GOT3 (cell line): ENCODE measurements at places on chromosomes 11 and 22.

DNA sequence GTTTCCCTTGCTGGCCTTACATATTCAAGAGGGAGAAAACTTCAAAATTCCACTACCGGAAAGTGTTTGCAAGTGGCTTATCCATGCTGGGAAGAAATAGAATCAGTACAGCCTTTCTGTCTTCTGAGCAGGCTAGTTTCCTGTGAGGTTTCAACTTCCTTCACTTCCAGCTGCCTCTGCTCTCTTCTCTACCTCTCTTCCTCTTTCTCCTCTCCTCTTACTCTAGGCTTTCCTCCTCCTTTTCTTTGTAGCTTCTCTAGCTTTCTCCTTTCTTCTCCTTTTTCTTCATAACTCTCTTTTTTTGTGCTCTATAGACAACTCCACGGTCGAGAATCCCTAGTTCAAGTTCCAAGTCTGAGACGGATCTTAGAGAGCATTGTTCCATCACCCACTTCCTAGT, 421.8 kb downstream of the ETS1 start:
- no peak for DNase-seq

DNA sequence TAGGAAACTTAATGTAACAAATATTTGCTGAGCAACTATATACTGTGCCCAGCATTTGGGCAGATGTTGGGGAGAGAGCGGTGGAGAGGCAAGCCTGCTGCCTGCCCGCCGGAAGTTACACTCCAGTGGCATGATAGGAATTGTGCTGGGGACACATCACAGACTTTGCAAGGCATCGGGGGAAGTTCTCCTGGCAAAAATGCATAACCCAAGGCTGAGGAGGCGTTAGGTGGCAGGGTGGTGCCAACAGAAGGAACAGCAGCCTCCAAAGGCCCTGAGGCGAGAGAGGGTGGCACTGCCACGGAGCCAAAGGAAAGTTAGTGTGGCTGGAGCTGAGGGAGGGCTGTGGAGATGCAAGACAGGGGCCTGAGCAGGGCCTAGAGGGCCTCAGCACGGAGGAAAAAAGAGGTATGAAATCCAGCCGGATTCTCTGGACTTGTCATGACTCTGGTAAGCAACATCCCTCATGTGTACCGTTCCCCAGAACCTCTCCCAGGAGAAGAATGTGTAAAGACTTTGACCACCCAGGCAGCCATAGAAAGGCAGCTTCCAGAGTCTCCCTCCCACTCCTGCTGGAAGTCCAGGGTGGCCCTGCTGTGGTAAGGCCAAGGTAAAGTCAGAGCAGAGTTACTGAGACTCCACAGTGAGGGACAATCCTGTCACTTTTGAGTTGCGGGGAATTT, 76.1 kb upstream of the RAB1B start:
- DNase-seq: no peak

GRCh38 chr11:77705195-77705875, 67.7 kb upstream of the CLNS1A start:
- no peak for DNase-seq

- DNase-seq: no peak
Observed at GRCh38 chr11:4085575-4085974, 9.0 kb upstream of the RRM1 start.

- peak; percentile 33 for DNase-seq
Observed at GRCh38 chr11:57568330-57568766, 876 bp upstream of the UBE2L6 start.

DNA sequence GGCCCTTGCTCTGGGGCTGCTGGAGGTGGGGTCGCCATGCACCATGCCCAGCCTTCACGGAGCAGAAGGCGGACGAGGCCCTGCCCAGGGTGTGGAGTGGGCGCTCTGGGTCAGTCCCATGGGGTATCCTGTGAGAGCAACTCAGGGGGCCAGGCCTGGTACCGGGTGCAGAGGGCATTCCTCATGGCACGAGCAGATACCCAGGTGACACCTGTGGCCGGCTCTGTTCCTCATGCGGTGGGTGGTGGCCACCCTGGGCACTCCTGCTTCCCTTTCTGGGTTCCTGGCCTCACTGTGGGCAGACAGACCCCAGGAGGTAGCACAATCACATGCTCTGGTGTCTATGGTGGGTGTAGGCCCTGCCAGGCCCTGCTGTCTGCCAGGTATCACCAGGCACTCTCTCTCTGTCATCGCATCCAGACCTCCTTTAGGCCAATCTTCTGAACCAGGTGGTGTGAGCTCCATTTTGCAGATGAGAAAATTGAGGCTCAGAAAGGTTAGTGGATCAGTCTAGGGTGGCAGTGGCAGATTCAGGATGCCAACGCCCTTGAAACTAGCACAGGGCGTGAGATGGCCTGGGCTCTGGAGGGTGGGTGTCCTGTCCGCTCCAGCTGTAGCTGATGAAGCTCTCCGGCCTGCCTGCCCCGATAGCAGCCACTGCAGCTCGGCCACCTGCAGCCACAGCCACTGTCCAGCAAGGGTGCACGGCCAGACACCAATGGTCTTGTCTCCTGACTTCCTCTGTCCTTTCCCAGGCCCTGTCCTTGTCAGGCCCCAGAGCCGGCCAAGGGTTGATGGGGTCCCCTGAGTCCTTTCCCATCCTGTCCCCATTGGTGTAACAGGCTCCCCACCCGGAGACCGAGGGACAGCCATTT, 15.1 kb downstream of the DGKZ start:
- no peak for DNase-seq

DNA sequence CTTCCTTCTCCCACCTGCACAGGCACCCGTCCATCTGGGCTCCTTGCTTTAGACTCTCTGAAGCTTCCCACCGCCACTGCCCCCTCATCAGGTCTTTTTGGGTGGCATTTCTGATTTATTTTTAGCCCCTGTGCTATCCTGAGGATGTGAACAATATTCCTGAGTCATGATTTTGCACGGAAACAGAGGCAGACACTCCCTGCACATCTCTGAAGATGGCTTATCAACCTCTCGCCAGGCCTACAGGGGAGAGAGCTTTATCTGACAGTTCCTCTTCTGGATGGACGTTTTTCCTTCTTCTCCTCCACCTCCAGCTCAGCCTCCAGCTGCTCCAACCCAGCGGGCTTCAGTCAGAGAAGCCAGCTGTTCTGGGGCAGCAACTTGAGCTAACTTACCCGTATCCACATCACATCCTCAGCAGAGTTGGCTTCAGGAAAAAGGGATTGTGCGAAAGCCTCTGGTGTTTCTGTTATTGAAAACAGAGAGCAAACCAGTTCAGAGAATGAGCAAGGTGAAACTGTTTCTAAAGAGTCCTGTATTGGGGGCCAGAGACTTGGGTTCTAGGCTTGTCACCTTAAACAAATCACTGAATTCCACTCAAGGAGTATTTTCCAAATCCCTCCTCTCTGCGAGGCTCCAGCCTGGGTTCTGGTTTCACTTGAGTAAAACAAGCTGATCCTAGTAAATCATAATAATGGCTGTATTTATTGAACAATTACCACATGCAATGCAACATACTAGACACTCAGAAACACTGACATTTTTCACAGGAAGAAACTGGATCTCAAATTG, 33.1 kb upstream of the ETS1 start:
- no peak for DNase-seq

GRCh38 chr22:32324505-32325415, 32.9 kb upstream of the RFPL3 start:
- no peak for DNase-seq

GRCh38 chr11:77187111-77187750, 59.2 kb downstream of the MYO7A start:
- DNase-seq: no peak

DNA sequence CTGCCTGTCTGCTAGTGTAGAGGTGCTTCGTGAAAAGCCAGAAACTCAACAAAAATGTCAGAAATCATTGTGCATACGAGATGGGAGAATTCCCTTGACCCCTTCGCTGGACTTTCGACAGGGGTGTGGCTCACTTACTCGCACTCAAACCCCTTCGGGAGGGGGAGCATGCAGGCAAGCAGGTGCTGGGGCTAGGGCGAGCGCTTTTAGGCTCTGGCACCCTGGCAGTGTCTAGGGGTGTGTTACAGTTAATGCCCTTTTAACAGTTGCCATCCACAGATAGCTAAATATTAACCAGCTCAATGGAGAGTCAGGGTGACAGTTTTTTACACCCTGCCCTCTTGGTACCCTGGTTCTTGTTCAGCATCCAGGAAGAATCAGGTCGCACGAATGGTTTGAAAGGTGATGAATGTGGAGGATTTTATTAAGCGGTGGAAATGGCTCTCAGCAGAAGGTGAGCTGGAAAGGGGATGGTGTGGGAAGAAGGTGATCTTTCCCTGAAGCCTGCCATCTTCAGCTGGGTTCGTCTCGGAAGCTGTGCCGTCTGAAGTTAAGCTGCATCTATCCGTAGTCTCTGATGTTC, 59.6 kb upstream of the SHANK2 start:
- no peak for DNase-seq

- no peak for DNase-seq
Observed at GRCh38 chr11:77814848-77815247, 5.7 kb downstream of the RSF1 start.

GRCh38 chr22:48885919-48886305, 941.8 kb downstream of the BRD1 start:
- DNase-seq: no peak
